ENCODE measurements at places on chromosomes 3 and 15. TPM values are rescaled to one million over a fixed set of nuclear protein-coding genes. Genes with fewer than 3 reads are reported as not detected.

LMCD1 gene
- 0.76 TPM for total RNA-seq

SLC22A14 gene
- not detected for total RNA-seq

MAPKBP1 gene
- total RNA-seq: 23.3 TPM

C3orf80 gene
- total RNA-seq: 0.13 TPM

ALG1L2 gene
- not detected for total RNA-seq

ALDH1A2 gene
- total RNA-seq: 2.3 TPM

TGM4 gene
- total RNA-seq: not detected

GRCh38 chr15:52336529-52336928 is 40.9 kb upstream of the MYO5C start:
- DNase-seq: no peak

DNA sequence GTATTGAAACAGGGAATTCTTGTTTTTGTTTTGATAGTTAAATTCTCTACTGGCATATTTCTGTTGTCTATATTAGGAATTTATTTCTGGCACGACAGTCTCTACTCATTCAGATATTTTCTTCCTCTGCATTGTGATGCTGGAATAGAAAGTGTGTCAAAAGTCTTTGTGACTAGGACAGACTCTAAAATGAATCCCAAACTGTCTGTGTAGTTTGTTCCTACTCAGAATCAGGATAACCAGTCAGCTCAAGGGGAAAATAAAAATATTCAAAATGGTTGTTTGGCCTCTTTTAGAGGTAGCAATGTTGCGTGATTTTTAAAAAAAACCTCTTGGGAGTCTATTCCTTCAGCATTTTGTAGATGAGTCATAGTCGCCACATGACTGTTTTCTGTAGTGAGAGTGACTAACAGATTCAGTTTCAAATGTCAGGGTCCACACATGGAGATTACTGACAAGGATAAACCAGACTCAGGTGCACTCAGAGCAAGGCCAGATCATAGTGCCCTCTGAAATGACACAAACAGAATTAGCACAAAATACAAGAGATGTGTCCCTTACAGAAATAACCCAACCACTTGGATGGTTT is 13.1 kb downstream of the SLC7A14 start:
- DNase-seq: no peak

DNA sequence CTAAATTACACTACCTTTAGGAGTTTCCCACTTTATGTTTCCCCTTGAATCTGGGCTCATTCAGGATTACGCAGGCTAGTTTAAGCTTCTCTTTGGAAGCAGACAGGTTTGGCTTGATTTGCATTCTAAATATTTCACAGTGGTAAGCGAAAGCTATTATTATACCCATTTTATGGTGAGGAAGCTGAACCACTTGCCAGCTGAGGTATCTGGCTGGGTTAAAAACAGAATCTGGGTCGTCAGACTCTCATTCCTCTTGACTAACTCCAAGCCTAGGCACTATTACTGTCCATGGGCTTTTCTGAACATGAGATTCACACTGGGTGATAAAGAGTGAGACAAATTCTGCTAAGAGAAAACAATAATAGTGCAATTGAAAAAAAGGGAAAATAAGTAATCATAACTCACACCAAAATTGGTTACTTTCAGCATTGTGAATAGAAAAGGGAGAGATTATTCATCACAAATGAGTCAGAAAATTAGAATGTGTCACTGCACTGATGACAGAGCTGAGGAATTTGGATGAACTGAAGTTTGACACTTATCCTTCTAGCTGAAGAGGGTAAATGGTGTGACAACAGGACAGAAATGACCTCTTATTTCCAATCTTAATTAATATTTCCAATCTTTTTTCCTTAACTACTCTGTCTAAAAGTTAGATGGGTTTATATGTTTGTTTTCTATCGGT is 211.3 kb downstream of the TIGIT start:
- no peak for DNase-seq

GRCh38 chr15:92638291-92638708 is 17.3 kb downstream of the FAM174B start:
- DNase-seq: no peak

DNA sequence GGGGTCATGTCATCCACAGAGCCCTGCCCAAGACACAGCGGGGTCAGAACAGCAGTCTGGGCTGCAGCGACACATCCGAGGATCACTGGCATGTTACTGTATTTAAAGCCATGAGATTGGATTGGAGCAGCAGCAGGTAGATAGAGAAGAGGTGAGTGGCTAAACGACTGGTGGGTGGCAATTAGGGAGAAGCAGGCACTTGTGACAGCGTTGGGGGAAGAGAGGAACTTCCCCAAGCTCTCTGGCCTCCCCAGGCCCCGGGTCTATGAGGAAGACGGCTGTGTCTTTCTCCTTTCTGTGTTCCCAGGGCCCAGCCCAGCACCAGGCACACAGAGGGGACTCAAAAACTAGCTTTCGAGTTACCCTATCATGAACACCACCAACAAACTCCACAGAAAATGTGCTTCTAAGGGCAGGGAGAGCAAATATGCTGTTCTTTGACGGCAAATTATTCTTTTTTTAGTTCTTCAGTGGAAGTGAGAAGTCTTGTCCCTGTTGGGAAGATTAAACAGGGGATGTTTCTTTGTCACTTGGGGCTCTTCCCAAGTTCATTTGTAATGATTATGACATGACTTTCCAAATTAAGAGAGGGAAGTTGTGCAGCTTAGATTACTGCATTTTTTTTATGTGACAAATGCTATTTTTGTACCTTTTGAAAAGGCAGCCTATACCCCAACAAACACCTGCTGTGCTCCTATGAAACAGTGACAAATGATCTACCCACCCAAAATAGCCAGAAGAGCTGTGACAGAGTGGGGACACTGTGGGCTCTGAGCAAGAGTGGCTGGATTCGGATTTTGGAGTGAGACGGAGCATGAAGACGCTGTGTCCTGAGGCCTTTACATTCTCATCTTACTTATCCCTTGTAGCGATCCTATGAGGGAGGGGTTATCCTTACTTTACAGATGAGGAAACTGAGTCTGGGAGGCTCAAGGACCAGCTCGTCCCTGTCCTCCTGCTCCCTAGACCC is 7.2 kb upstream of the SYNM start:
- no peak for DNase-seq

DNA sequence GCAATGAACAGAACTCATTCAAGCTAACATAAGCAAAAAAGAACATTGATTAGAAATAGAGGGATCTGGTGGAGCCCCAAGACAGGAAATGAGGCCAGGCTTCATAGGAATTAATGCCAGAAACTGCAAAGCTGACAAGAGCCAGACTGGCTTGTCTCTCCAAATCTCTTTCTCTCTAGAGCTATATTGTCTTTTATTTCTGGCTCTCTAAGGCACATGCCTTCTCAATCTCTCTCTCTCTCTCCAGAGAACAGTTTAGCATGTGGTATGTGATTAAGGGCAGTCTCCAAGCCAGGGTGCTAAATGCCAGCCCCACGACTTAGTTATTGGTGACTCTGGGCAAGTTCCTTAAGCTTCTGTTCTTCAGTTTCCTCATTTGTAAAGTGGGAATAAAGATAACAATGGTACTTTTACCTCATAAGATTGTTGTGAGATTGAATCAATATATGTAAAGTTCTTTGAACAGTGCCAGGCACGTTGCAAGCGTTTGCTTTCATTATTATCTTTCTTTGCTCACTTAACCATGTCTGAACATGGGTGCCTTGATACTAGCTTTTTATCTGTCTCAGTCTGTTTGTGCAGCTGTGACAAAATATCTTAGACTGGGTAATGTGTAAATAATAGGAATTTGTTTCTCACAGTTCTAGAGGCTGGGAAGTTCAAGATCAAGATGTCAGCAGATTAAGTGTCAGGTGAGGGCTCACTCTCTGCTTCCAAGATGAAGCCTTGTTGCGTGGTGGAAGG is 123.2 kb downstream of the BDH1 start:
- no peak for DNase-seq

DNA sequence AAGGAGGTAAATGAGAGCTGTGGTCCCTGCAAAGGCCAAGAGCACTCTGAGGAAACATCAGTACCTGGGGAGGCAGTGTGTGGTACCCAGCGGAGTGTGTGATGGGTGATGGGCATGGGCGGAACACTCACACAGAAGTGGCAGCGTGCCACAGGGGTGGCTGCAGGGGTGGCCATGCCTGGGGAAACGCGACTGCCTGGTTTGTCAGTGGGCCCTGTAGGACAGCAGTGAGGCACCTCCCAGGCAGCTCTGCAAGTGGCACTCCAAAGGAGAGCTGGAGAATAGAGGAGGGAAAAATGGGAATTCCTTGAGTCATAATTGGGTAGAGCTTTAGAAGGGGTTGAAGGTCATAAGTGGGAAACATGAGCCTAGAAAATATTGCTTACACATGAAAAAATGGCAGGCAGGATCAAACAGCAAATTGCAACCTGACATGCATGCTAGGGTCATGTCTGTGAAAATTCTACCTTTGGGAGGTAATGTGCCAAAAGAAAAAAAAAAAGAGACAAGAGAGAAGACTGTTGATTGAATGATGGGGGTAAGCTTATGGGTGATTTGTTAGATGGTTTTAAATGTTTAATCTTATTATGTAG is 138.4 kb downstream of the RPLP1 start:
- no peak for DNase-seq

DNA sequence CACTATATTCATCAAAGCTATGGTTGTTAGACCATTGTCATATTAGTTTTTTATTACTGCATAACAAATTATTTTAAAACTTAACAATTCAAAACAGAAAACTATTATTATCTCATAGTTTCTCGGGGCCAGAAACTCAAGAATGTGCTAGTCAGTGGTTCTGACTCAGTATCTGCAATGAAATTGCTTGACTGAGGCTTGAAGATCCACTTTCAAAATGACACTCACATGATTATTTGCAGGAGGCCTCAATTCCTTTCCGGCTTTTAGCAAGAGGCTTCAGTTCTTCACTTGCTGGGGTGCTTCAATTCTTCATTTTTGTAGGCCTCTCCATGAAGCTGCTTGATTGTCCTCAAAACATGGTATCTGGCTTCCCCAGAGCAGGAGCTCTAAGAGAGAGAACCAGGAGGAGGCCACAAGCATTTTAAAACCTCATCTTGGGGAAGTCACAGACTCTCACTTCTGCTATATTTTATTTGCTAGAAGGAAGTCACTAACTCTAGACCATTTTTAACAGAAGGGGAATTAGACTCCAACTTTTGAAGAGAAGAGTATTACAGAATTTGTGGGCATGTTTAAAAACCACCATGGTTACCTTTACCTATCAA is 383.7 kb downstream of the MFSD1 start:
- DNase-seq: no peak

DNA sequence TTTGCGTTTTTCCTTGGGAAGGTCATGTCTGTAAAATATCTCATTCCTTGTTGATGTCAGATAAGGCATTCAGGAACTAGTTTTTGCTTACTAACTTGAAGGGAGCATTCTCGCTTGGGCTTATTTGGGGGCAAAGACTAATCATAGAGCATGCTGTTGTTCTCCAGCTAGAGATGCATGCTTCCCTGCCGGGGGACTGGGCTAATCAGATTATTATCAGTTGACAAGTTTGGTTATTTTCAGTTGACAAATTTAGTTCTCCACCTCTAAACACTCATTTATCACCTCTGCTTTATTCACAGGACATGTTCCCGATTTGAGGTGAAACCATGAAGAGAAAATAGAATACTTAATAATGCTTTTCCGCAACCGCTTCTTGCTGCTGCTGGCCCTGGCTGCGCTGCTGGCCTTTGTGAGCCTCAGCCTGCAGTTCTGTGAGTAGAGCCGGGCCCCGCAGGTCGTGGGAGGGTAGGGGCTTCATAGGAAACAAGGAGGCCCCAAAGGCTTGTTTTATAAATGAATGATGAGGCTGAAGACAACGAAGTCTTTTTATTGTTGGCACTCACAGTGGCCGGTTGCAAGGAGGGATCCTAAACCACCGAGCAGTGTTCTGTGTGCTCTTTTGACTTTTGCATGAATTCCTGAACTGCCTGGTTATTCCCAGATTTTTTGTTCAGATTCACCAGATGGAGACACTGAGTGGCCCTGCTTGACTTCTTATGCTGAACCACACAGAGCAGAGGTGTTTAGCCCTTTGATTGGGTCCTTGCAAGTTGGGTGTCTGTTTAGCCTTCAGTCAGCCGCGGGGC is 28.4 kb downstream of the PXYLP1 start:
- no peak for DNase-seq

DNA sequence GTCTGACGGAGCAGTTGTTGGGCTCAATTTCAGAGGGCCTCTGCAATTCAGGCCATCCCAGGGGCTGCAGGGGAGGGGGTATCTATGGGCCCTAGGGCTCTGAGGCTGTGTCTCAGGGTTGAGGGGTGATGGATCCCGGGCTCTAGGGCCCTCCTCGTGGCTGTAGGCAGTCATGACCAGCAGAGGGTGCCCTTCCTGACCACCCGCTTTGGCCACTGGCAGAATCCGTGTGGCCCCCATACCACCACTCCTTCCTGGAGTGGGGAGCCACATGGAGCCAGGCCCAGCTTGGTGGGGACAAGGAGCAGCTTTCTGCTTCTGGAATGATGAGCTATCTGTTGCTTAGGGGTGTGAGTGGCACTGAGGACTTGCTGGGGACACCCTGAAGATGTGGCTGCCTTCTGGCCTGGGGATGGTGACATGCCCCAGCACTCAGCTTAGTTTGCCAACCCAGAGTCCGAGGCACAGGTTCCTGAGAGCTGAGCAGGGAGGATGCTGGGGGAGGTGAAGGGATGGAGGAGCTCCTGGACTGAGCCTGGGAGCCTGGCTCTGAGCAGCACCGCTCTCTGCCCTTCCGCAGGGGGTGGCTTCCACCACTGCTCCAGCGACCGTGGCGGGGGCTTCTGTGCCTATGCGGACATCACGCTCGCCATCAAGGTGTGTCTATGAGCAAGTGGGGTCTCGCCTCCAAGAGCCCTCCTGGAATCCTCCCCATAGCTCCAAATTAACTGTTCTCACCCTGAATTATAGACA is 20.2 kb downstream of the HDAC11 start:
- DNase-seq: no peak

DNA sequence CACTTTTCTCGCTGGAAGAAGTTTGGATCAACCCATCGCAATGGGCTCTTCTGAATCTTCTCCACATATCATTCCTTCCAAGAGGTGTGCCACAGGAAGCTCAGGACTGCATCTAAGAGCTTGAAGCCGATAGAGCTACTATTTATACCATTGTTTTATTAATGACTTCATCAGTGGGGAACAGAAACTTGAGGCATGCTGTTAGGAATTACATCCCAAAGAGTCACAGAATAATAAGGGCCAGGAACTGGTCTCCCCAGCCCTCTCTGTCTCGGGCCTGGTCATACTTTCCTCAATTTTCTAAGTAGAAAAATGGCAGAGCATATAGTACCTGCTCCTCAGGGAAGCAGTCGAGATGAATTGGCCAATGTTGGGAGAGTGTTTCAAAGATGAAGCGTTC is 16.9 kb upstream of the C15orf61 start:
- no peak for DNase-seq

- no peak for DNase-seq
These were observed 298.4 kb downstream of the SATB1 start for GRCh38 chr3:18126772-18127171.

GRCh38 chr3:165683947-165684346 is 153.3 kb downstream of the BCHE start:
- DNase-seq: no peak

DNA sequence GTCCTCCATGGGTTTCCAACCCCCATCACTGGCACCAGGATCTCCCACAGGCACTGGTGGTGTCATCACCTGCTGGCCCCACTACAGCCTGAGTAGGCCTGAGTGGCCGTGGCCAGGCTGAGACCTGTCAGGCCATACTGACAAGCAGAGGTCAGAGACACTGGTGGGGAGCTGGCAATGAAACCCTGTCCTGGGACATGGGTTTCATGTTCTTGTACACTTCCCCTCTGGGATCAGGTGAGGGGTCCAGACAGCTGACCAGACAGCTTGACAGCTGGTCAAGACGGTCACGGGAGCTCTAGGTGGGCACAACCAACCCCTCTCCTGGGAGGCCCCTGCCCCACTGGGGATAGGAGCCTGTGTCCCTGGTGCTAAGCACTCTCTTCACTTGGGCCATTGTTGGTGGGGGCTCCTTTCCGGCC is 13.1 kb downstream of the ZBTB47 start:
- no peak for DNase-seq

- DNase-seq: no peak
These were observed 23.9 kb upstream of the TM4SF1 start for GRCh38 chr3:149401212-149401925.

Measured in activated T-cell treated with anti-CD3 and anti-CD28 coated beads, Interleukin-2, amount 50 U/mL, for 4 hours (primary cell).